ENCODE measurements at places on chromosomes 11 and 22.

GRCh38 chr11:113782134-113782533, 2.5 kb downstream of the CLDN25 start:
- DNase-seq = no peak

GRCh38 chr11:35185696-35186095, 46.7 kb downstream of the CD44 start:
- no peak for DNase-seq

GRCh38 chr11:96758957-96759356, 369.1 kb downstream of the JRKL start:
- no peak for DNase-seq

DNA sequence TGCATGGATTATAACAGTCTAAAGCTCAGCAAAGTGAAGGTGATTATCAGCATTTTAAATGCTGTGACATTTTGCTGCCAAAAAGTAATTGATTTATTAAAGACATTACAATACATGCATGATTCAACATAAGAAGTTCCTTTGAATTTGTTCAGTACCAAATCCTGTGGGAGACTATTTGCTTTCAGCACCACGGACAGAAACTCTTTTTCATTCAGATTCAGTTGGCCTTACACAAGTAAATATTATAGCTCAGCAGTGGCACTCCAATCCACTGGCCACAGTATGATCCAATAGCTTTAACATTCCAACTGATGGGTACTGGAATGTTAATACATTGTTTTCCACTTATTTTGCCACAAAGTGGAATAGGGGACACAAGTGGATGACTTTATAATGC, 806.7 kb downstream of the NTM start:
- DNase-seq = peak; percentile 37

- no peak for DNase-seq
Measured at GRCh38 chr11:67419325-67420049, 4.0 kb downstream of the CARNS1 start.

- DNase-seq = no peak
Measured at GRCh38 chr22:20241579-20242392, 26.3 kb downstream of the RTN4R start.

GRCh38 chr11:88193278-88193677, 18.0 kb upstream of the RAB38 start:
- DNase-seq = no peak

DNA sequence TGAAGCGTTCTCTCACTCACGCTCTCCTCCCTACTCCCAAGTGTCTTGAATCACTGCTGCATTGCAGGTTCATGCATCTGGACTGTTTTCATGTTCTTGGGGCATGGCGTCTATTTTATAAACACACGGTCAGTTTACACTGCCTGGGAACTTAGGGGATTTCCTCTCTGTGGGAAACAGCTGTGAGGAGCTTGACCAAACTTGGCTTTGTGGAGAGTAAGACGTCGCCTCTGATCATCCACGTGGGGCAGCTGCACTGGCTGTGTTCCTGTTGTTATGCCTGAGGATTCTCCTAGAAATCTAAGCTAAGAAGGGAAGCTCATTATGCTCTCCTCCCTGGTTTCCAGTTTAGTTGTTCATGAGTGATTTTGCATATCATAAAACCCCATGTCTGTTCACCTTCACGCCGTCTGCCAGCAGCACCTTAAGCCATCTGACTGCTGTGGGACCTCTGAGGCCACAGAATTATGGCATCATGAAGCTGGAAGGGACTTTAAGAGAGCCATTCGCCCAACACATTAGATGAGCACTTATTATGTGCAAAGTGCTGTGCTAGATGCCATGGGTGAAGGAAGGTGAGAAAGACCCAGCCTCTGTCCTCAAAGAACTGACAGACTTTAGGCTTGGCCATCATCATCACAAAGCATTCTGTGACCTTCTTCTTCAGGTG, 38.8 kb upstream of the POU2AF1 start:
- DNase-seq = peak; percentile 81

- peak; percentile 45 for DNase-seq
Measured at GRCh38 chr11:13183094-13183825, 94.3 kb upstream of the BMAL1 start.

DNA sequence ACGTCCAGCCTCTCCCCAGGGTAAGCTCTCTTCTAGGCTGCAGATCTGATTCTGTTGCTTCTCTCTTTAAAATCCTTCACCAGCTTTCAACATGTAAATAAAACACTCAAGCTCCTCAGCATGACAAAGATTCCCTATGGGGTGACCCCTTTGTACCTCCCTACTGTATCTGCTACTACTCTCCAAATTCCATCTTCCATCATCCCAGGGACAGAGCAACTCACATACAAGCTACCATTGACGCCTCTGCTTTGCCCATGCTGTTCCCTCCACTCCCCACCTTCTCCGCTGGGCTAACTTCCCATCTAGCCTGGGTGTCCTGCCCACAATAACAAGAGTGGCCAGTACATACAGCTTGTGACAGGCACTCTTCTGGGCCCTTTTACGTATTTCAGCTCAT, 207.5 kb upstream of the ZBED5 start:
- DNase-seq = no peak

Measured in kidney tubule cell (primary cell).